AG10803 (cell line): ENCODE measurements at places on chromosomes 7 and 10.

GRCh38 chr10:17248964-17249363 lies 20.9 kb downstream of the VIM start:
- DNase-seq: no peak

GRCh38 chr7:112206991-112207592 lies 597 bp downstream of the ZNF277 start:
- peak; percentile 4 for DNase-seq

GRCh38 chr10:16603308-16603707 lies 81.6 kb upstream of the C1QL3 start:
- no peak for DNase-seq

GRCh38 chr7:66152371-66153191 lies 37.9 kb downstream of the CRCP start:
- DNase-seq: peak; percentile 72

DNA sequence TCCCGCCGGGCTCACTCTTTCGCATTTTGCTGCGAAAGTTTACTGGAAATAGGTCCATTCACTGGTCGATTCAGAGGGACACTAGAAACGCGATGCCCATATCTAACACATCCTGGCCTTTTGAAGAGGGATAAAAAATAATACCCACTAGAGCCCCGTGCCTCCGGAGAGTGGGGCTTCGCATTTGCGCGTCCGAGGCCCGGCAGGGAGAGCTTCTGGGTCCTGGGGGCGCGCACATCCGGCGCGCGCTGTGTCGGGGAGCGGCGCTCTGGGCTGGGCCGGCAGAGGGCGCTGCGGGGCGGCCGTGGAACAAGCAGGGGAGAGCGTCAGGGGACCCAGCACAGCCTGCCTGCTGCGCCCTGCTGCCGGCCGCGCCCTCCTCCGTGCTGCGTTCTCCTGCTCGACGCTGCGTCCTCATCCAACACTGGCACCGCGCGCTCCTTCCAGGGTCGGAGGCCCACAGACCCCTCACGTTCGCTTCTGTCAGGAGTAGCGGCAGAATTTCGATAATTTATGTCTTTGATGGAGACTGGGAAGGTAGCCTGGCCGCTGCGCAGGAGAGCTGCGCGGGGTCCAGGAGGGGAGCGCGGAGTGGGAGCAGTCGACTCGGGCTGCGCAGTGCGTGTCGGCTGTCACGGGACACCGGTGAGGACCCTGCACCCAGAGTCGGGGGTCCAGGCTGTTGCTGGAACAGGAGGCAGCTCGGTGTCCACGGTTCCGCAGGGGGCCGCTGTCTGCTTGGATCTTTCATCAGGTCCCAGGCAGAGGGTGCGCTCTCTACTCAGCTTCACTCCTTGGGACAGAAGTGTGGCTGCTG lies 41.5 kb upstream of the ZNF32 start:
- peak; percentile 79 for DNase-seq
